GM12892 (cell line): ENCODE measurements at places on chromosomes 4 and X.
A peak's percentile ranks its signal among the peaks of the same experiment; 100 is the strongest.

- DNase-seq, result no peak
These were observed 979.1 kb downstream of the TECRL start for GRCh38 chr4:63430105-63430504.

- no peak for DNase-seq
These were observed 8.2 kb downstream of the RTL3 start for GRCh38 chrX:78650906-78651437.

DNA sequence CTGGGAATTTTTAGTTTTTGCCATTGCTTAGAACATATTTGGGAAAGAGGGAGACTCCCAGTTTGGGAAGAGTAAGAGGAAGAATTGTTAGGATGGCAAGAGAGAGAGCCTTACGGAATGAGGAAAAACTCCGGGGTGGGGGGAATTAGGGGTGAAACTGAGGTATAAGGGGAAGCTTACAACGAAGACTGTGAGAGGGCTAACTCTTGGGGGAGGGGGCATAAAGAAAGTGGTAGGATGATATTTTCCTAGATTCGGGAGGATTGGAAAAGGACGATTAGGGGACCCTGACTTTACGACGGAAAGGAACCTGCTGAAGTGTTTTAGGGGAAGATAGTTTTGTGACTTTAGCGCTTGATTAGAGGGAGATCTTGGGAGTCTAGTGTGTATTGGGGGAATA lies 86.2 kb upstream of the HPRT1 start:
- no peak for DNase-seq

- no peak for DNase-seq
These were observed 94.9 kb upstream of the NKX1-1 start for GRCh38 chr4:1500966-1501753.

DNA sequence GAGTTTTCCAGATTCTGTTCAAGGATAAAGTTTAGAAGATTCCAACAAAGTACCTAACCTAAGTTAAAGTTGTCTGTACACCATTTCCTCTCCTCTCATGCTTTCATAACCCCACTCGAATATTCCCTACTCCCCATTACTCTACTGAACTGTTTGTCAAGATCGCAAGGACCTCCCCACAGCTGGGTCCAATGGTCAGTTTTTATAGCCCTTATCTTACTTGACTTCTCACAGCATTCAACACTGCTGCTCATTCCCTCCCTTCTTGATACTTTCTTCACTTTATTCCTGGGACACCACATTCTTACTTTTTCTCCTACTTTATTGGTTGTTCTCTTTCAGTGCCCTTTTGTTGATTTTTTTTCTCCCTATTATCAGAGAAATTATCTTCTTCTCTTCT lies 30.9 kb downstream of the QDPR start:
- no peak for DNase-seq

DNA sequence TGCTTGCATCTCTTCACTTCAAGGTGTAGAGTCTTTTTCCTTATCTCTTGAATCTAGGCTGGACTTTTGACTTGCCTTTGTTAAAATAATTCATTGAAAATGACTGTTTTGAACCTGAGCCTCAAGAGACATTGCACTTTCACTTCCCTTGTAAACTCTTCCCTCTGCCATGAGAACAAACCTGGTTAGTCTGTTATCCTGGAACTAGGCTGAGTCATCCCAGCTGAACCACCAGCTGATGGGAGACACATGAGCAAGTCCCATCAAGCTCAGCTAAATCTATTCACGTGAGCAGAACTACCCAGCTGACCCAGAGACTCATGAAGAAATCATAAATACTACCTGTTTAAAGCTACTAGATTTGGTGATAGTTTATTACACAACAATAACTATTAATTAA lies 202.3 kb upstream of the CENPE start:
- DNase-seq, result no peak

DNA sequence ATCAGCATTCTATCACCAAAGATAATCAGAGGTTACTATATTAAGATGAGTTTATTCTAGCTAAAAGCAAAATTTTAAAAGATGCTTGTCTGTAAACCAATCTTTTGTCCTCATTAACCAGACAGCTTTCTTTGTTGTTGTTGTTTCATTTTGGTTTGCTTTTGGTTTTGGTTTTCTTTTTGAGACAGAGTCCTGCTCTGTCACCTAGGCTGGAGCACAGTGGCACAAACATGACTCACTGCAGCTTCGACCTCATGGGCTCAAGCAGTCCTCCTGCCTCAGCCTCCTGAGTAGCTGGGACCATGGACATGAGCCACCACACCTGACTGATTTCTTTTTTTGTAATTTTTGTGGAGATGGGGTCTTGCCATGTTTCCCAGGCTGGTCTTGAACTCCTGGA lies 102.9 kb downstream of the COX18 start:
- no peak for DNase-seq

GRCh38 chr4:150145946-150146340 lies 67.7 kb downstream of the DCLK2 start:
- DNase-seq, result no peak

DNA sequence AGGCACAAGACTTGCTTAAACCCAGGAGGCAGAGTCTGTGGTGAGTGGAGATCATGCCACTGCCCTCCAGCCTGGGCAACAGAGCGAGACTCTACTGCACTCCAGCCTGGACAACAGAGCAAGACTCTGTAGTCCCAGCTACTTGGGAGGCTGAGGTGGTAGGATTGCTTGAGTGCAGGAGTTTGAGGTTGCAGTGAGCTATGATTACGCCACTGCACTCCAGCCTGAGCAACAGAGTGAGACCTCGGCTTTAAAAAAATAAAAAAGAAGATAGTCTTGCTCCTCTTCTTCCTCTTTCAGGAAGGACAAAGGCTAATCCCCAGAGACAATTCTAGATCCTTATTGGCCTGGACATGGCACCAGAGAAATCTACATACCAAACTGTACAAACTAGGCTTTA lies 5.7 kb upstream of the PPEF2 start:
- DNase-seq, result no peak

DNA sequence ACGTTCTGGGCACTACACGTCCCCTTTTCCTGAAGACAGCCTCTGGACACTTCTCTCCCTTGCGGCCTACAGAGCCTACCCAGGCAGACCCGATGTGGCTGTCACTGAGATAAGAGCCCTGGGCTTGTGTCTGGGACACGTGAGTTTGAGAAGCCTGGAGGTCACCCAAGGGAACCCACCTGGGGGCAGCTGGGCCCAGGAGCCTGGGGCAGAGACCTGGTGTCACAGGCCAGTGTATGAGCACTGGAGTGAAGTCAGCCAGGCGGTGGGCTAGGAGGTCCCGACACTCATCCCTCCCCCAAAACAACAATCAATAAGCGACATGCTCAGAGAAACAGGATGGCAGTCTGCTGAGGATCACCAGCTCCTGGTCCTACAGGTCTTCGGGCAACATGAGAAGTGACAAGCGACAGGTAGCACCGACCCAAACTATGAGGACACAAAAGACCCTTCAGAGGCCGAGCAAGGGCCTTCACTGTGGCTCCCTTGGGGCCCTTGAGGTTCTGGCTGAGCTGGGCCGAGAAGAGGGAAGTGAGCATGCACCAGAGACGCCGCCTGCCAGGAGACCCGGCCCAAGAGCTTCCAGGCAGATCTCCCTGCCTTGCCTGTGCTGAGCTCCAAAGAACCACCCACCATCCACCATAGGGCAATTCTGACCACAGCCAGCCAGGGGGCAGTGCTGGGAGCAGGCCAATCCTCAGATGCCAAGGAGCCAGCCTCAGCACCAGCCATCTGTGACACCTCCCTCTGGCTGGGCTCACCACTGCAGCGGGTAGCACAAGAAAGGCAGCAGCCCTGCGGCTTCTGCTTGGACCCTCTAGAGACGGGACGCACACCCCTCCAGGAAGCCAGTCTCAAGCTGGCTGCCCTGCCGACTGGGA lies 11.0 kb upstream of the DUSP9 start:
- no peak for DNase-seq

GRCh38 chr4:99755223-99755944 lies 61.2 kb upstream of the DAPP1 start:
- no peak for DNase-seq

- DNase-seq, result no peak
These were observed 39.0 kb downstream of the JADE1 start for GRCh38 chr4:128848461-128848860.

DNA sequence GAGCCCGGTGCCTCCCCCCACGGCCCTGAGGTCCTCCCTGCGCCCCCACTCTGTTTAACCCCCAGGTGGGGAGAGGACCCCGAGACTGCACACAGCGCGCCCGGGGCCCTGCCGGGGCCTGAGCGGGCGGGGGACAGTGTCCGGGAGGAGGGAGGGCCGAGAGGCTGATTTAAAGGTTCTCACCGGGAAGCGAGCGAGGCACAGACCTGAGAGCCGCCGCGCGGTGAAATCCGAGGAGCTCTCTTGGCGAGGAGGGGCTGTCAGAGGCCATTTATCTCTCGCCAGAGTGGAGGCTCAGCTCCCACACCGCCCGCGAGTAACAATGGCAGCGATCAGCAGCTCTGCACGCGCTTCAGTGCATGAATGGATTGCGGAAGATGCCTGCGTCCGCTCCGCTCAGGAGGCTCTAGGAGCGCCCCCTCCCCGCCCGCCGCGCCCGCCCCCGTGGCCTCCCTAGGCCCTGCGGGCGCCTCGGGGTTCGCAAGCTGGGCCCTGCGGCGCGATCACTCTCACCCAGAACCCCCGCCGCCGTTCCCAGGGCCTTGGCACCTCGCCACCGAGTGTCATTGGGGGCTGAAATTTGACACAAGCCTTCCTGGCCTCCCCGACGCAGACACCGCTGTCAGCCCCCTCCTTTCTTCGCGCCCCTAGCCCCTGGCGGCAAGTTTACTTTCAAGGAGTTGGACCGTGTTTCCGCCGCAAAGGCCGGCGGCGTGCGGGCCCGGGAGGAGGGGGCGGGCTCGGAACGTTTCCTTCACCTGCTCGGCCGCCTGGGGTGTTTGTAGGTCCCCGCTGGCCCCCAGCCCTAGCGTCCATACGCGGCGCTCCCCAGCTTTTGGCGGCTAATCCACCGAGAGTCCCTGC lies 48.7 kb upstream of the BCOR start:
- DNase-seq, result no peak

GRCh38 chr4:184471881-184472613 lies 2.3 kb downstream of the IRF2 start:
- peak; percentile 23 for DNase-seq

DNA sequence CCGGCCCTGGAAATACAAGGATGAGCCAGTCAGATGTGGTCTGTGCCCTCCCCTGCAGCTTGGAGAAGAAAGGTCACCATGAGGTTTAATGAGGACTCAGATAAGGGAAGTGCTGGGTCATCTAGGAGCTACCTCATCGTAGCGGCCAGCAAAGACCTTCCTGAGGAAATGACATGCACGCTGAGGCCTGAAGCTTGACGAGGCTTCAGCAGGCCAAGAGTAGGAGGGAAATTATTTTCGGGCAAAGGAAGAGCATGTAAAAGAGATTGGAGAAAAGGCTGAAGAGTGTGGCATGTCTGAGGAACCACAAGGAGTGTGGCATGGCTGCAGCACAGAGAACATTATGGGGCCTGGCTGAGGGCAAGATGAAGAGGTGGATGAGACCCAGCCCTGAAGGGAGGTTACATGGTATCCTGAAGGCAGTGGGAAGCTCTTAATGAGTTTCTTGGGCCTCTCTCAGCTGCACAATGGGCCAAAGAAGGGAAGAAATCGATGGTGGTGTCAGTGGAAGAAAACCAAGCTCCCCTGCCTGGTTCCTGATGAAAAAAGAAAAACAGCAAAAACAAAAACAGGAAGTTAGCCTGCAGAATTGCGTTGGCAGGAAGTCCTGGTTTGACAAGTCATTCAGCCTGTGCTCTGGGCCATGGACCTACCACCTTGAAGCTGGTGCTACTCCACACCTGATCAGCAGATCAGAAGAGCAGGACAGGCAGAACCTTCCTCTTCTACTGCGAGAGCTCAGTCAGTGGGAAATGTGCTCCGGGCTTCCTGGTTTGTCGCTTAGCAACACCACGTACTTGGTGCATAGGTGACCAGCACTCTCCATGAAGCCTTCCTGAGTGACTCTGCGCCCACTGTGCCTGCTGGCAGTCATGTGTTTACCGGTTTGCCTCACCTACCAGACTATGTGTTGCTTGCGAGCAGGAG lies 134.5 kb upstream of the KLF3 start:
- DNase-seq, result peak; percentile 28

DNA sequence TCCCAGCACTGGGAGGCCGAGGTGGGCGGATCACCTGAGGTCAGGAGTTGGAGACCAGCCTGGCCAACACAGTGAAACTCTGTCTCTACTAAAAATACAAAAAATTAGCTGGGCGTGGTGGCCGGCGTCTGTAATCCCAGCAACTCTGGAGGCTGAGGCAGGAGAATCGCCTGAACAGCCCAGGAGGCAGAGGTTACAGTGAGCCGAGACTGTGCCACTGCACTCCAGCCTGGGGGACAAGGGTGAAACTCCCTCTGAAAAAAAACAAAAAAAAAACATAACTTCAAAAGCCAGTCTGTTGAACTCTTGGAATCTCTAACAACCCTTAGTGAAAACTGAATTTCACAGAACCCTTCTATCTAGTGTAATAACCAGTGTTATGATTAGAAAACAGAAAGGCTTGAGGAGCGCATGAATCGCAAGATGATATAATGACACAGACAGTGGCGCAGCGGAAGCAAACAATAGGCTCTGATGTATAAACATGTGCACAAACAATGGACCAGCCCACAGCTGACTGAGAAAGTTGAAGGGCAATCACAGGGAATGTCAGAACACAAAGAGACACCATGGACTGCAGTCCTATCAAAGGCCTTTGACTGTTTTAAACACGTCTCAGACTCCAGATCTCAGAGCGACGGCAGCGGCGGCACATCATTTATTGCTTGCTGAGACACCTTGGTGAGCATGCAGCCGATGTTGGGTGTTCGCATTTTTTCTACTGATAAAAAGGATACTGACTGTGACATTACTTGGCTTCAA lies 81.6 kb downstream of the NSUN7 start:
- DNase-seq, result no peak

DNA sequence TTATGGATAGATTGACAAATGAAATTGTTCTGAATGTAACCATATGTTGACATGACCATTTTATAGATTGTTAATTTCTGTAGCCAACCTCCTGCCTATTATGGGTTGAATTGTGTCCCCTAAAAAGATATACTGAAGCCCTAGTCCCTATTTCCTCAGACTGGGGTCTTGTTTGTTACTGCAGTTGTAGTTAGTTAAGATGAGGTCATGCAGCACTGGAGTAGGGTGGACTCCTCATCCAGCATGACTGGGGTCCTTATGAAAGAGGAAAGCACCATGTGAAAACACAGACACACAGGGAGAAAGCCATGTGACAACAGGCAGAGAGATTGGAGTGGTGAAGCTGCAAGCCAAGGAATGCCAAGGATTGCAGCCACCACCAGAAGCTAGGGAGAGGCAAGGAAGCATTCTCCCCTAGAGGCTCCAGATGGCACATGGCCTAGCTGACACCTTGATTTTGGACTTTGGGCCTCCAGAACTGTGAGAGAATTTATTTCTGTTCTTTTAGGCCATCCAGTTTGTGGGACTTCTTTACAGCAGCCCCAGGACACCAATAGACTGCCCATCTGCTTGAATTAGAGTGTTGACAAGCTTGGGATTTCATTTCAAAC lies 14.0 kb downstream of the MTM1 start:
- DNase-seq, result no peak

GRCh38 chrX:103630171-103630511 lies 1.4 kb downstream of the TCEAL1 start:
- no peak for DNase-seq
